ENCODE measurements at places on chromosomes 1 and 21. TPM values are rescaled to one million over a fixed set of nuclear protein-coding genes. Genes with fewer than 3 reads are reported as not detected.

ELAPOR1 gene
- 0.64 TPM for total RNA-seq

LIPI gene
- not detected for total RNA-seq

SAMD13 gene
- 2.3 TPM for total RNA-seq

S100A7 gene
- total RNA-seq = not detected

FCRL6 gene
- total RNA-seq = not detected

NPHS2 gene
- not detected for total RNA-seq

ETV3 gene
- 29.7 TPM for total RNA-seq

GPR161 gene
- total RNA-seq = 48.7 TPM
